Left cardiac atrium (tissue), 4 donors: ENCODE measurements at places on chromosomes 6 and 20. TPM values are rescaled to one million over a fixed set of nuclear protein-coding genes. Genes with fewer than 3 reads are reported as not detected.

HECA gene
- 36.9 TPM for total RNA-seq

GRCh38 chr6:5619249-5619648 is 357.9 kb downstream of the FARS2 start:
- no peak for DNase-seq

COL21A1 gene
- total RNA-seq, result 9.2 TPM

DNA sequence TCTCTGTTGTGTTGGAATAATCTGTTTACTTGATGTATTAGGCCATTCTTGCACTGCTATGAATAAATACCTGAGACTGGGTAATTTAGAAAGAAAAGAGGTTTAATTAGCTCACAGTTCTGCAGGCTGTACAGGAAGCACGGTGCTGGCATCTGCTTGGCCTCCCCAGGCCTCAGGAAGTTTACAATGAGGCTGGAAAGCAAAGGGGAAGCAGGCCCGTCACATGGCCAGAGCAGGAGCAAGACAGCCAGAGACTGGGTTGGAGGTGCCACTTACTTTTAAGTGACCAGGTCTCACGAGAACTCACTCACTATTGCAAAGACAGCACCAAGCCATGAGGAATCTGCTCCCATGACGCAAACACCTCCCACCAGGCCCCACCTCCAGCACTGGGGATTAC is 50.6 kb upstream of the FUCA2 start:
- DNase-seq, result no peak

DNA sequence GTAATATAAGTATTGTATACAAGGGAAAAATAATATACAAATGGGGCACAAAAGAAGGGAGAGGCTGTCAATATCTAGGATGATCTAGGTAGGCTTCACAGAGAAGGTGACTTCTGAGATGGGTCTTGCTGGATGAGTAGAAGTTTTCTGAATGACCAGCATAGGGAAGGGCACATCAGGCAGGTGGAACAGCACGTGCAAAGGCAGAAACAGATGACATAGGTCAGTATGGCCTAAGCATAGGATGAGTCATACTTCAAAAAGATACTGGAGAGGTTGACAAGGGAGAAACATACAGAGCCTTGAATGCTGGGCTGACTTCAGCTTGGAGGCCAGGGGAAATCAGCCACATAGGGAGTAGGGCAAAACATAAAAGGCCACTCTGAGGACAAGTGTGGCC is 31.9 kb upstream of the SIRPA start:
- no peak for DNase-seq

DNA sequence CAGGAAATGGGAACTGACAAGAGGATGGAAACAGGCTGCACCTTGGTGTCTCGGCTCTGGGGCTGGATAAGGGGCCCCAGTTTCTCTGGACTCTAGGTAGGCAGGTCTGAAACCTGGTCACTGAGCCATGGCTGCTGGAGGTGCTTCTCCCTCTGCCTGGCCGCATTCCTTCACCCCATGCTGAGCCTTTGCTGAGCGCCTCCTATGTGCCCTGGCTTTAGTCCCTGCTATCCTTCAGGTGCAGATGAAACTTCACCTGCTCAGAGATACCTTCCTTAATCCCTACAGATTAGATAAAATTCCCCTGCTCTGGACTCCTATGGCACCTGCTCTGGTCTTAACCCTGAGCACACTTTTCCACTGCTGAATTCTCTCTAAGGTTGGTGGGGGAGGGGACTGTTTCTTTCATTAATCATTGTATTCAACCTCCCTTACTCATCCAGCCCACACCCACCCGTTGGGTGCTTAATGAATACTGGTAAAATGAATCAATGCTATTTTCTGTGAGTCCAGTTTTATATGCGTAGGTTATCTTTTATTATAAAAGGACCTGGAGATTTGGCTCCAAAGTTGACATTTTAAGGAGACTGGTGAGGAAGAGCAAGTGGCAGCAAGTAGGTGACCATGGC is 19.3 kb downstream of the MYLK4 start:
- no peak for DNase-seq

SLC22A23 gene
- 4.3 TPM for total RNA-seq

GRCh38 chr6:116019428-116019827 is 41.3 kb downstream of the FRK start:
- DNase-seq, result no peak

- DNase-seq, result no peak
These were observed 175.2 kb downstream of the ZMYND8 start for GRCh38 chr20:47181056-47181862.

- DNase-seq, result no peak
These were observed 28.6 kb downstream of the NOL4L start for GRCh38 chr20:32556312-32557184.

DNA sequence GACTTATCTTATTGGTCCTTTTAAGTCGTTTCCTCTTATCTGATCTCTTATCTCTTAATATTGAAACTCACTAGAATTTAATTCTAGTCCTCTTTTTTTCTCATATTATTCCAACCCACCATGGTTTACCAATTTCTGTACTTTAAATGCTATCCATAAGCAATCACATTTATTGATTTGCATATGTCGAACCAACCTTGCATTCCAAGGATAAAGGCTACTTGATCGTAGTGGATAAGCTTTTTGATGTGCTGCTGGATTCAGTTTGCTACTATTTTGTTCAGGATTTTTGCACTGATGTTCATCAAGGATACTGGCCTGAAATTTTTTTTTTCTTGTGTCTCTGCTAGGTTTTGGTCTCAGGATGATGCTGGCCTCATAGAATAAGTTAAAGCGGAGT is 7.7 kb downstream of the DEFB125 start:
- DNase-seq, result no peak

GTSF1L gene
- total RNA-seq, result not detected

B3GALT4 gene
- total RNA-seq, result 7.5 TPM

IL17F gene
- total RNA-seq, result not detected

NINL gene
- 5.1 TPM for total RNA-seq

DNA sequence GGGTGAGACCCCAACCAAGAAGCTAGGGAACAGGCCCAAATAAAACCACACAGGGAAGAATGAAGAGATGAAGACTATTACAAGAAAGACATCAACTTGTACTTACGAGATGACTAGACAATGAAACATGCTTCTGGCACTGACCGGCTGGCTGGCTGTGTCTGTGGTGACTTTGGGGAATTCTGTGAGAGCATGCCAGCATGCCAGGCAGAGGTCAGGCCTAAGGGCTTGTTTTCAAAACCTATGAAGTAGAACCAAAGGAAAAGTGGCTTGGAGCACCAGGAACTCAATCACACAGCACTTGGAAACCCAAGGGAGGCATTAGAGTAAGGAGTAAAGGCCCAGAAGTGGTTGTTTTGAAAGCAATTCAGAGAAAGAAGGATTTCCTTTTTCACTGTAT is 28.4 kb upstream of the GSTA3 start:
- no peak for DNase-seq

CGAS gene
- 2.2 TPM for total RNA-seq

TMEM244 gene
- total RNA-seq, result not detected

MCCD1 gene
- not detected for total RNA-seq

ZBP1 gene
- total RNA-seq, result not detected

DNA sequence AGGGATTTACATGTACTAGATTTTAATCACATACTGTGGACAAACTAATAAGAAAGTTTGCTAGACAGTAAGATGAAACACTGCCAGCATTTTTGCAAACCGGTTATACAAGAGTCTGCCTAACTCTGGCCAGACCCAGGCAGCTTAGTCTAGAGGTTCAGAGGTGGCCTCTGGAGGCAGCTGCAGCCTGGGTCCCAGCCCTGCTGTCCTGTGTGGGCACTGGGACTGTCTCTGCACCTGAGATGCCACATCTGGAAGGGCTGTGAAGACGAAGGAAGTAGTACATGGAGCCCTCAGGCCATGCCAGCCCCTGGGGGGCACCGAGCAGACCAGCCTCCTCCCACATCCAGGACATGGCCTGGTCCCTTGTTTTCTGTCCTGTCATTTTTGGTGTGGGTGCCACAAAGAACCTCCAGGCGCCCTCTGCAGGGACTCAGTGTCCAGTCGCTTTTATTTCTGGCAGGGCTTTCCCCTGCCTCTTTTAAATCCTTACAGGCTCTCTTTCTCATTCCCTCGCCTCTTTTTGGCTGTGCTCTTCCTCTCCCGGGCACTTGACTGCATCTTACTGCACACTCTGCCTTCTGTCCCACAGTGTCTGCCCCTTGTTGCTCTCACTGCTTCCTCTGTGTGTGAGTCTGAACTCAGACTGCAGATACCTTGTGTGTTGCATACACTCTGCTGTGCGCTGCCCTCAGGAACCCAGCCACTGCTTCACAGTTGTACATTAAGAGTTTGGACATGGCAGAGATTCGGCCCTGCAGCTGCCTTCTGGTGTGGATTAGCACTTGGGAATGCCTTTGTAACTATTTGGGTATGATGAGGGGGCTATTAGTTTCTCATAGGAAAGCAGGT is 216.7 kb downstream of the ZDHHC14 start:
- DNase-seq, result peak; percentile 49

GRCh38 chr6:119738425-119738824 is 388.9 kb upstream of the MAN1A1 start:
- no peak for DNase-seq

ARMH2 gene
- not detected for total RNA-seq

- DNase-seq, result no peak
These were observed 8.3 kb downstream of the KIF3B start for GRCh38 chr20:32285621-32286371.

DNA sequence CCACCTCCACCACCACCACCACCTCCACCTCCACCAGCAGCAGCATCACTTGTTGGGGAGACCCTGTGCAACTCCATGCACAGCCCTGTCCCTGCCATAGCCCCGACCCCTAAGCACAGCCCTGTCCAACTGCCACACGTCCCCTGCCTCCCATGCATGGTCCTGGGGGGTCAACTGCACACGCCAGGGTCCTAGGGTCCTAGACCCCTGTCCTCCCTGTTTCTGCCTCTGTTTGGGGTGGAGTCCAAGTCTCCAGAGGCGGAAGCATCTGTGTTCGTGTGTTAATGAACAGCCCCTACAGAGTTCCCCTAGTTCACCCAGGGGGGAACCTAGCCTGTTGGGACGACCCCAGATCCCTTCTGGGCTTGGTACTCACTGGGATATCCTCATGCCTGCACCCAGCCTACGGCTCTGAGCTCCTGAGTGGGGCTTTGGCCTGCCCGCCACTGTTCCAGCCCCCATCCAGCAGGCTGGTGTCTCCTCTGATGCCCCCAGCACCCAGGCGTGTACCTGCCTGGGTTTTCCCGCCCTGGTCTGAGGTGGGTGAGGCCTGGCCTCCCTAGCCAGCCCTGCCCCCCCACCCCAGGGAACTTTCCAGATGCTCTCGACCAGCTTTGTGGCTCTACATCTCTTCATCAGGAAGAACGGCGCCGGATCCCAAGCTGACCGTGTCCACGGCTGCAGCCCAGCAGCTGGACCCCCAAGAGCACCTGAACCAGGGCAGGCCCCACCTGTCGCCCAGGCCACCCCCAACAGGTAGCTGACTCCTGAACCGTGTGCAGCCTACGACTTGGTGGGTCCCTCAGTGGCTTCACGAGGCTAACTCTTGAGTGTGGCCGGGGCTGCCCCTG is 2.5 kb upstream of the TNFRSF6B start:
- no peak for DNase-seq

- DNase-seq, result no peak
These were observed 38.5 kb upstream of the TXLNB start for GRCh38 chr6:139330306-139330705.

GRCh38 chr20:36792422-36792821 is 18.9 kb upstream of the DSN1 start:
- no peak for DNase-seq

- DNase-seq, result no peak
These were observed 81.0 kb downstream of the EDN1 start for GRCh38 chr6:12371151-12371550.

DNA sequence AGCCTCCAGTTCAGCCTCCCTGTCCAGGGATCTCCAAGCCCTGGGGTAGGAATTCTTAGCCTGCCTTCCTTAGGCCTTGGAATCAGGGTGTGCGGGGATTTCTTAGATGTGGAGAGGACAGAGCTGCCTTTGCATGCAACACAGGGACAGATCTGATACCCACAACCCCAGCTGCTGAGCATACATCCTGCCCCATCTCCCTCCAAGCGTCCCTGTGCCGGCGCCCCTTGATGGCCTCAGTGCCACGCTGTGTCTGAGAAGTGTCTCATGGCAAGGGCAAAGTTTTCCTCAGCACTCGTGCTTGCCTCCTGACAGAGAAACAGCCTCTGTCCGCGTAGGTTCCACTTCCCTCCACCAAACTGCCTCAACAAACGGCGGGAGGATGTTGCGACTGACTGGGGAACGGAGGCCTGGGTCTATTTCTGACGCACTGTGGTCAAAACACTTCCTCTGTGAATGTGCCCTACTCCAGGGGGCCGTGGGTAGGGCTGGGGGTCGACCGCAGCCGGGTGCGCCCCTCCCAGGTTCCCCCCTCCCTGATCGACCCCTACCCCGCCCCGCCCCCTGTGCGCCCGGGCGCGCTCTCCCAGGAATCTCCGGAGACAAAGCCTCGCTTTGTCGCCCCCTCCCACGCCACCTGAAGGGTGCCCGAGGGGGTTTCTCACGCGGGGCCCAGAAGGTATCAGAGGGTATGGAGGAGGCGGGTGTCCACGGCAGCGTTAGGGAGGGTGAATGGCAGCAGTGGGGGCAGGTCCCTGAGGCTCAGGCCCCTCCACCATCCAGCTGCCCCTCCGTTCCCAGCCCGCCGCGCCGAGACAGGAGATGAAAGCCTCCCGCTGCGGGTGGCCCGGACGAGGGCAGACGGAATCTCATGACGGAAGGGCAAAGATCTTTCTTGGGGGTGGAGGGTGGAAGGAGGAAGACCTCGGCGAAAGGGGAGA is 806 bp downstream of the MICAL1 start:
- peak; percentile 45 for DNase-seq

- DNase-seq, result no peak
These were observed 248.3 kb upstream of the AFDN start for GRCh38 chr6:167578371-167578901.

DNA sequence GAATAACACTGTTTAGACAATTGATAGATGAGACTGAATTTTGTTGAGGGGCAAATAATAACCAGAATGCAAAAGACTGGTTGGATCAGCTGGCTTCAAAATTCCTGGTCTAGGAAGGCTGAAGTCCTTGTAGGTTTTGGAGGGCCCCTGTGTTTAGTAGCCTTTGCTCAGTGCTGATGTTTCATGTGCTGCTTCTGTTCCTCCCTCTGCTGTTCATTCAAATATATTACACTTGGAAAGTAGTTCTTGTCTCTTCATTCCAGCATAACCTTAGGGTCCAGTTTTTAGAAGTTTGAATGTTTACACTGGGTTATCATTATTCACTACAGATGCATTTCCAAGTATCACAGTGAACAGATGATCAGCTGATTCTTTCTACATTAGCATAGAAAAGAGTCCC is 72.5 kb downstream of the FLRT3 start:
- no peak for DNase-seq

DNA sequence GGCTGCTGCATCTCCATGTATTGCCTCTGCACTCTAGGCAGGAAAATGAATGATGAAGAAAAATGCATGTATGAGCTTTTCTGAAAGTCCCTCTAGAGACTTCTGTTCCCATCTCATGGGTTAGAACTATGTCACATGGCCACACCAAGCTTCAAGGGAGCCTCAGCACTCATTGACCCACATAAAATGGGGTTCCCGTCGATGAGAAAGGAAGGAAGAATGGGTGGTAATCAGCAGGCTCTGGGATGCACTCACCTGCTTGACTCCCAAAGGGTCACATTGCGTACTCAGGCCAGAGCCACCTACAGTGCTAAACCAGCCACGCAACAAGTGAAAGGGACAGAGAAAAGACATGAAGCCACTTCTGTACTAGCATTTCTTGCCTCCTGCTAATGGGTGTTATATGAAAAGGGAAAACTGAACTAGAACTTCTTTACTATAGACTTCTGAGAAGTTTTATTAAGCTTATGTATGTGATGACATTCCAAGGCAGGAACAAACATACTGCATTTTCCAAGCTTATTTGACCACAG is 95.8 kb upstream of the GCM1 start:
- no peak for DNase-seq

GRCh38 chr6:6592826-6593475 is 4.4 kb downstream of the LY86 start:
- no peak for DNase-seq
